Activated CD4-positive, alpha-beta T cell treated with anti-CD3 and anti-CD28 coated beads, Interleukin-2, amount 50 U/mL, for 1 hour (primary cell): ENCODE measurements at places on chromosomes 3 and 15.

DNA sequence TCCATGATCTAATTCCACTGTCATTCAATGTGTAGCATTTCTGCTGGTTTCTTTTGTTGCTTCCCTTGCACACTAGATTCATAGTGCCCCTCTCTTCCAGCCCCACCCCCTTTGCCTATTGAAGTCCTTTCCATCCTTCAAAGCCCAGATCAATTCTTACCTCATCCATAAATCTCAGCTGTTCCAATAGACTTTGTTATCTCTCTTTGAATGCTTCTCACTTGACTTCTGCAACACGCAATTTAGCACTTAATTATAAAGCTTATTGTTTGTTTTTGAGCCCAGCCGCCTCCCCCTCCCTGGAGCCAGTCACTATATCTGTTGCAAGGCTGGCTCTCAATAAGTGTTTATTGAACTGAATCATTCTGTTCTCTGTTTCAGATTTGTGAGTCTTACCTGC, 174.6 kb upstream of the TBL1XR1 start:
- no peak for DNase-seq

- no peak for DNase-seq
Observed at GRCh38 chr3:105402287-105402801, 35.6 kb downstream of the ALCAM start.

DNA sequence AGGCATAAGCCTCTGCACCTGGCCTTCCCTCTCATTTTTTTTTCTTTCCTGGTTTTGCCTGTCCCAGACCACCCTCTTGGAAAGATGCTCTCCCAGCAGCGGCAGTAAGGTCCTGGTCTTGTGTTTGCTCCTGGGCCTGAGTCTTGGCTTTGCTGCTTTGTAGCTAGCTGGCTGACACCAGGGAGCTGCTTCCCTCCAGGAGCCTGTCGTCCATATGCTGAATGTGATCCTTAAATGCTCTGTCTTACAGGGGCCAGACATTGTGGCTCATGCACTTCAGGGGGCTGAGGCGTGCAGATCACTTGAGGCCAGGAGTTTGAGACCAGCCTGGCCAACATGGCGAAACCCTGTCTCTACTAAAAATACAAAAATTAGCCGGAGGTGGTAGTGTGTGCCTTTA, 17.2 kb downstream of the FLNB start:
- no peak for DNase-seq

DNA sequence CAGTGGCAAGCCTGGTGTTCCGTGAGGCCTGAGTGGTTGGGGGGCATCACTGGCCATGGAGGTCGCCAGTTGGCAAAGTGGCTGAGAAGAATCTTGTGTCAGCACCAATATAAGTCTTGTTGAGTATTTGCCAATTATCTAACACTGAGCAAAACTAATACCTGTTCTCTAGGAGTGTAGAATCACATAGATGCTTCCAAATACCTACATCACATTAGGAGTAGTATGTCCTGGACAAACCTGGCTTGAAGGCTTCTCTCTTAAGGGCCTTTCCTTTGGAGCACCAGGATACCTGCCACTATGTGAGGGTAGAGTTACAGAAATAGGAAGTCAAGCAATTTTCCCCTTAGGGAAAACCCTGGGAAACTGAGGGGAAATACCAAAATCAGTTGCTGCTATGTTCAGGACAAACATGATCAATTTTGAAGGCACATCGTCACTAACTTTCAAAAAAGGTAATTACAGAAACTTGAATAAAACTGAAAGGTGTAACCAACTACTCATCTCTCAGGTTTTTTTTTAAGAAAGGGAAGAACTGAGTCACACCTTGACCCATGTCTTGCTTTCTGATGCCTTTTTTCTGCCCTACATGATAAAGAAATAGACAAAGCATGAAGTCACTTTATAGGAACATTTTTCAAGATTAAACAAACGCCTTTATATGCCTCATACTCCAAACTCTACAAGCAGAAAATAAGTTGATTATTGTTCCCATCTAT, 100.4 kb downstream of the IMPG2 start:
- no peak for DNase-seq

DNA sequence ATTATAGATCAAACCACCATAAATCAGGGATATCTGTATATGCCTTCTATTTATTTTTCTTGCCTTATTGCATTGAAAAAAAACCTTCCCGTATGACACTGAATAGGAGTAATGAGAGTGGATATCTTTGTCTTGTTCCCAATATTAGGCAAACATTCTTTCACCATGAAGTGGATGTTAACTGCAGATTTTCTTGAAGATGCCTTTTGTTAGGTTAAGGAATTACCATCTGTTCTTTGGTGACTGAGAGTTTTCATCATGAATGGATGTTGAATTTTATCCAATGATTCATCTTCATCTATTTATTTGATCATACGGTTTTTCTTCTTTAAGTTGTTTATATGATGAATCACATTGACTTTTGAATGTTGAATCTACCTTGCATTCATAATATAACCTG, 47.1 kb upstream of the MECOM start:
- no peak for DNase-seq

DNA sequence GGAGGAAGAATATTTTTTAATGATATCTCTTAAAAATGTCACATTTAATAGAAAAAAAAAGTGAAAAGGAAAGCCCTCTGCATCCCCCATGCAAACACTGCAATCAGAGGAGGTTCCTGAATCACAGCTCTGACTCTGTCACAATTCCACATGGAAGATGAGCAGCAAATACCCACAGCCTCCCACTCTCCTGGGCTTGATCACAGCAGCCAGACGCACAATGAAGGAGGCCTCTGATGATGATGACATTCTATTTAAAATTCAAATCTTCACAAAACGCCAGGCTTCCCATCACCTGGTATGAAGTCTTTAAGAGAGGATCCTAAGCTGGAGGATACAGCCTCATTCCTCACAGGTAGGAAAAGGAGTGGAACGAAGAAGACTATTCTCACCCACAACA, 9.1 kb upstream of the DIS3L start:
- no peak for DNase-seq

- DNase-seq, result no peak
Observed at GRCh38 chr3:56918111-56918568, 116.4 kb upstream of the ARHGEF3 start.

DNA sequence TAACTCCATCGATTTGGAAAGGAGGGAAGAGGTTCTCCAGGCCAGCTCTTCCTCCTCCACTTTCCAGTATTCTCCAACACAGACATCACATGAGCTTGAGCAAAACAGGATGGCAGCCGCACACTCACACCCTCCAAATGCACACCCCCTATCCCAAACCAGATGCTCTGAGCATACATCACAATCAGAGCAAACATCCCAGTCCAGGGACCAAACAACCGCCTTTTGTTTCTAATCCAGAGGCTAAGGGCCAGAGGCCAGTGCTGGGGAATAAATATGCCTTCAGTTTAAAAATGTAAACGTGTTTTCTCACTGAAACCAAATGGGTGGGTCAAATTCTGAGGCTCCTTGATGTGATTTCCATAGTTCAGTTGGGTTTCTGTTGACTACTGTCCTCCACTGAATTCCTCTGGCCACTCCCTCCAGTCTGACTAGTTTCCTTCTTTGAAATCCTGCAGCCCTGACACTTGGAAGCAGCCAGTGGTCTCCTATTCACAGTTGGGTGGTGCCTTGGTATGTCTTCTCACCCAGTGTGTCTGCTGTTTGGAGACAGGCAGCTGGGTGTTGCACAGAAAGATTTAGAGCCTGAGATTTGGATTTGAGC, 19.2 kb upstream of the MFGE8 start:
- no peak for DNase-seq

- DNase-seq, result no peak
Observed at GRCh38 chr3:64234571-64234970, 9.3 kb upstream of the PRICKLE2 start.

- DNase-seq, result no peak
Observed at GRCh38 chr3:11370191-11370590, 98.0 kb downstream of the ATG7 start.

- DNase-seq, result no peak
Observed at GRCh38 chr15:46815765-46816164, 901.5 kb upstream of the SEMA6D start.

DNA sequence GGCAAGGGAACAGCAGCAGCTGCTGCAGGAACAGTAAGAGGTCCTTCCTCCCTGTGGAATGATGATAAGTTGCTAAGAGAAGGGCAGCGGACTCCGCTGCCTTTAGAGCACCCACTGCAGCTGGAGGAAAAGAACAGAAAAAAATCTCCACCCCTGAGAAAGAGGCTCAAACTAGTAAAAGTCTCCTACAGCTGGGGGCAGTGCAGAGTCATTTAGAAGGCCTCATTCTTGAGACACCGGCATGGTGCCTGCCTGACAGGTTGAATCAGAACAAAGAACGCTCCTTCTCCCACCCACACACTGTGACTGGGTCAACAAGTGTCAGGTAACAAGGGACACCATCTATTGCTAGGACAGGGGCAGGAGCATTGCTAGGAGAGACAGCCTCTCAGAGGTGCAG, 188.4 kb downstream of the ABHD5 start:
- DNase-seq, result no peak
